Fibroblast of skin of back (primary cell): ENCODE measurements at places on chromosomes 1 and 21.

GRCh38 chr1:66166753-66167152 is 367.2 kb upstream of the SGIP1 start:
- DNase-seq, result no peak

- DNase-seq, result no peak
These were observed 812.3 kb downstream of the PLA2G4A start for GRCh38 chr1:187641015-187641414.

- DNase-seq, result no peak
These were observed 18.9 kb downstream of the VN1R5 start for GRCh38 chr1:247274605-247275256.

DNA sequence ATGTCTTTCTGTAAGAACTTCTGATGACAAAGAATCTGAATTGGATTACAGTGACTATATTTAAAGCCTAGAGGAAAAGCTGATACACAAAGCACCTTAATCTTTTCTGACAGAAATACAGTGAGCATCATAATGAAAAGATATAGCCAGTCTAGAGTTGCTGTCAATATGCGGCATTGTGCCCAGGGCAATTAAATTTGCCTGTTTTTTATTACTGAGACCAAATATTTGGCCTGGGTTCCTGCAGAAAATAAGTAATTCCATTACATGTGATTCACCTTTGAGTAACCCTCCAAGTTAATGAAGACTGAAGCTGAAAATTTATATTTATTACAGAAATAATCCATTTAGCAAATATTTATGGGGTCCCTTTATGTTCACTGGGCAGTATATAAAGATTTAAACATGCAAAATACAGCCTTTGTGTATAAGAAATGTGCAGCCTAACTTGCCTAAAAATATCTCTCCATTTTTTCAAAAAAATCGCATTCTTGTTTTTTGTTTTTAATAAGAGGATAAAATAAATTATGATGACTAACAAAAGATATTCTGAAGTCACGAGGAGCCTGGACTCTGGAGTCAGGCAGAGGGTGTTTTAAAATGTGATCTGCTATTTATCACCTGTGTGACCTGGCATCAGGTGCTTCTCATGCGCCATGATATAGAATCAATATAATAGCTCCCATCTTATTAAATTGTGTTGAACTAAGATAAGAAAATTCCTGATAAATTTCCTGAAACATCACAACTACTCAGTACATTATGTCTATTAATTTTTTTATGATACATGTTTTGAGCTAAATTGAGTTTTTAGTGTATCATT is 83.6 kb downstream of the SGIP1 start:
- DNase-seq, result no peak

DNA sequence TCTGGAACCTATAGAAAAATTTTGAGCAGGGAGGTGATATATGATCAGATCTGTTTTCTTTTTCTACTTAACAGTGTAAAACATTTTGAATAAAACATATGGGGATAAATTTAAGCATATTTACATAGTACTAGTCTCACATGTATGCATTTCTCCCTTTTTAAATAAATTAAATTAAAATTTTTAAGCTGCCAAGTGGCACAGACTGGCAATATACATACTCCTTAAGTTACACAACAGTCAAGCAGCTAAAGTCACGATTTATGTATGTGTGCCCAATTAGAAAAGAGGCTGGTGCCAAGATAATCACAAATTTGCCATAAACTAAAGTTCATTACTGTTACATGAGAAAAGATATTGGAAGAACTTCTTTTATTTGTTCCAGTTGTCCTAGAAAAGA is 532.0 kb downstream of the RWDD3 start:
- no peak for DNase-seq

DNA sequence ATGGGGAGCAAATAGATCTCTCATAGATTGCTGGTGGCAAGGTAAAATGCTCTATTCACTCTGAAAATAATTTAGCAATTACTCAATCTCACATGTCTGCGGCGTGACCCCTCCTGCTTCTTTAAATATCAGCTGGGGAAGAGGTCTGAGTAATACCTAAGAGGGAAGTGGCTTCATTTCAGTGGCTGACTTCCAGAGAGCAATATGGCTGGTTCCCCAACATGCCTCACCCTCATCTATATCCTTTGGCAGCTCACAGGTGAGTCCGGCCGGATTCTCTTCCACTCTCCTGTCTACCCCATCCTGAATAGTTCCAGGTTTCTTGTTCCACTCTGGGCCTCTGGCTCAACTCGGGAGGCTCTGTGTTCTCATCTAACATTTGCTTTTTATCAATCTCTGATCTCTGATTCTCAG is at the start of gene SLAMF7:
Gene SLAMF7, plus strand, starts transcription at position 150 of the 414 bp plus-strand sequence. Its CDS starts 55 bp downstream, at position 205.
- DNase-seq, result no peak

GRCh38 chr1:24897263-24898151 is 32.6 kb downstream of the RUNX3 start:
- no peak for DNase-seq

DNA sequence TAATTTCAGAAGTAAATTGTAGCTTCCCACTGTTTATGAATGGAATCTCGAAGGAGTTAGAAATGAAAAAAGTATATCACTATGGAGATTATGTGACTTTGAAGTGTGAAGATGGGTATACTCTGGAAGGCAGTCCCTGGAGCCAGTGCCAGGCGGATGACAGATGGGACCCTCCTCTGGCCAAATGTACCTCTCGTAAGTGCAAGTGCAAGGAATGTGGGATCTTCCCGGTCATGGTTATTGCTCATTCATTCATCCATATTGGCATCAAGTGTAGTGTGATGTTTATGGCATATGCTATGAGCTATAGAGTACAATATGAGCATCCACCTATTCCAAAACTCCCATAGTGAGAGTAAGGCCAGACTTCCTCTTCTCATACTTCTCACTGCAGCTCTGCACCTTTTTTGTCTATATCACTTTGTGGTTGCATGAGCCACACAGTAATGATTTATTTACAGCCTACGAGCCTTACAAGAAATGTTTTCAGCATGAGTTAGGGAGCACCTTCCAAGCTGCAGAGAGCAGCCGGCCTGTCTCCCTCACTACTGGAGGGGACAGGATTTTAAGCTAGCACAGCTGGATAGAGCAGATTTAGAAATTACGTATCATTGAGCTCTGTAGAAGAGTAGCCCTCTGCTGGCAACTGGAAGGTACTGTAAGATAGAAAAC is 24.9 kb upstream of the CR1L start:
- DNase-seq, result peak; percentile 43

GRCh38 chr1:91645031-91645430 is 144.4 kb downstream of the CDC7 start:
- peak; percentile 36 for DNase-seq

GRCh38 chr1:246035060-246035541 is 472.0 kb downstream of the SMYD3 start:
- DNase-seq, result no peak

GRCh38 chr1:9882296-9882944 is 27.6 kb downstream of the CTNNBIP1 start:
- DNase-seq, result no peak

- DNase-seq, result no peak
These were observed 45.6 kb downstream of the ABCG1 start for GRCh38 chr21:42264245-42265195.

GRCh38 chr1:145690587-145691558 is 16.3 kb downstream of the PDZK1 start:
- peak; percentile 85 for DNase-seq

DNA sequence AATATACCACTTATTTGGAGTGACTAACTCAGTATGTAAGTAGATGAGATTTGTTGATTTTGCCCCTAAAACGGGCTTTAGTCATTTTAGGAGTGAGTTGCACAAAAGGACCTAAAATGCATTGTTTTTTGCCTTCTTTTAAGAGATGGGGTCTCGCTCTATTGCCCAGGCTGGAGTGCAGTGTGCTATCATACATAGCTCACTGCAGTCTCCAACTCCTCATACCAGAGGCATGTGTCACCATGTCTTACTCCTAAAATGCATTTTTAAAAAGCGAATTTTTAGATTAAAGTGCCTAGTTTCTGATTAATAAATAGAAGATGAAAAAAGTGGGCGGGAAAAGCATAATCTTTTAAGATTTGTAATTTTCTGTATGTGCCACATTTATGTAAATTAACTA is 11.5 kb upstream of the NEXN start:
- peak; percentile 76 for DNase-seq

DNA sequence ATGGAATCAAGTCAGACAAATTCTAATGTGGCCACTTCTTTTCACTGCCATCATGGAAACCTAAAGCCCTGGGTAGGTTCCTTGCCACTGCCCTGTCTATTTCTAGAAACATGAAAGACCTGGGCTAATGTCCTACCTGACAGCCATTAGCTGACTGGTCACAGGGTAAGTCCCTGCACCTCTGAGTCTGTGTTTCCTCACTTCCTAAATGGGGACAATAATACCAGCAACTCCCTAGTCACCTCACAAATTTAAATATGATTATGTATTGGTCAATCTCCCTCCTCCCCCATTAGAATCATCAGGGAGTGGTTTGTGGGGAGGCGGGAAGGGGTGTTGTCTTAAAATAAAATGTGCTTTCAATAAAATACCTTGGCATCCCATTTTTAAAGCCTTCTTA is 2.2 kb downstream of the CREG1 start:
- no peak for DNase-seq

- DNase-seq, result peak; percentile 87
These were observed 8.8 kb downstream of the TSEN15 start for GRCh38 chr1:184060316-184060715.

GRCh38 chr1:11338284-11338924 is 65.4 kb downstream of the UBIAD1 start:
- DNase-seq, result no peak

DNA sequence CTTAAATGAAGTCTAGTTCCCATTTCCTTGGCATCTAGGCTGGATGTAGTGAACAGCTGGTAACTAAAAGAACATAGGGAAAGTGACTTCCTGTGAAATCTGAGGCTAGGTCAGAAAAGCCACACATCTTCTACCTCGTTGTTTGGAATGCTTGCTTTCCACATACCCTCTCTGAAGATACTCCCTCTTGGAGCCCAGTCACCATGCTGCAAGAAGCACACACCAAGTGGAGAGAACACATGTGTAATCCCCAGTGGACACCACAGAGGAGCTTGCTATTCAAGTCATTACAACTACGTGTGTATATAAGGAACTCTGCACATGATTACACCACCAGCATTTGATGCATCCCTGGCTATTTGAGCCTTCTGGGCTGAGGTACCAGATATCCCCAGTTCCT is 125.9 kb downstream of the RGS21 start:
- peak; percentile 18 for DNase-seq

DNA sequence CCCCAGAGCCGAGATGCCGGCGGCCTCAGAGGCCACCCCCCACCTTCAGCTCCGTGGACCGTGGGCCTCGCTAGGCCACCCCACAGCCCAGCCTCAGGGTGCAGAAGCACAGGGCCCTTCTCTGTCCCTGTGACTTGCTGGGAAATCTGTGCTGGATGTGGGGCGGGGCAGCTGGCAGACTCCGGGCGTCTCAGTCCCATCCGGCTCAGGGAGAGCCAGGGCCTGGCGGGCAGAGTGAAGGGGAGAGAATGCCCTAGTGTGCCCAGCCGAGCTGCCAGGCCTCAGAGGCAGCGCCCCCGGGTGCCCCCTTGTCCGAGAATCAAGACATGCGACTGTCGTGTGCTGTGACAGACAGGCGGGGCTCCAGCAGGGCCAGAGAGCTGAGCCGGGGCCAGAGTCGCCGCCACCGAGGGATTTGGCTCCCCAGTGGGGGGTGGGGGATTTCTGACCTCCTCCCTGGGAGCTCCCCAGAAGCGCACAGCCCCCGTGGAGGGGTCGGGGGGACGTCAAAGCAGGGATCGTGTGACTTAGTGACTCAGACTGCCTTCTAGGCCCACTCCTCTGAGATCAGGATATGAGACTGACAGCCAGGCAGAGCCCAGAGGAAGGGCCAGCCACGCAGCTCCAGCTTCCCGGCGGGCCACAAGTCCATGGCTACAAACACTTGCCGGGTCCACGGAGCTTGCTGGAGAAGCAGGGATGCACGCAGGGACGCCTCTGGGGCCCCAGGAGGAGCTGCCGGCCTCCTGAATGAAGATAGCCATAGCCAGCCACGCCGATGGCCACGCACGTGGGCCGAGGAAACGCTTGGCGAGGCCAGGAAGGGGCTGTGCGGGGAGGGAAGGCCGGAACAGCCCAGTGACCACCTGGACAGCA is 11.9 kb downstream of the COL6A1 start:
- DNase-seq, result no peak

DNA sequence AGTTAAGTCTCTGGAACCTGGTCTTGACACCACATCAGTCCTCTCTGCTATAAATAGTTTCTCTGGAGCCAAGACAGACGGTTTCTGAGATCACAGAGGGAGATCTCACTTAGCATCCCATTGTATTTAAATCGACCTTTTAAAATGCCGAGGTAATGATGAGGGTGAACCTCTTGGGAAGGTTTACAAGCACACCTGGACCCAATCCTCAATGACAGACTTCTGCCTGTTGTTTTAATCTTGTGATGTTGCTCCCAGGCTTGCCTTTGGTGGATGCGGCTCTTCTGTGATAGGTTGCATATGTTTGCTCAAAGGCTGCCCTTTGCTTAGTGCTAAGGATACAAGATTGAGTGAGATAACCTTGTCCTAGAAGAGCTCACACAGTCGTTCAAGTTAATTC is 104.6 kb upstream of the L1TD1 start:
- no peak for DNase-seq

DNA sequence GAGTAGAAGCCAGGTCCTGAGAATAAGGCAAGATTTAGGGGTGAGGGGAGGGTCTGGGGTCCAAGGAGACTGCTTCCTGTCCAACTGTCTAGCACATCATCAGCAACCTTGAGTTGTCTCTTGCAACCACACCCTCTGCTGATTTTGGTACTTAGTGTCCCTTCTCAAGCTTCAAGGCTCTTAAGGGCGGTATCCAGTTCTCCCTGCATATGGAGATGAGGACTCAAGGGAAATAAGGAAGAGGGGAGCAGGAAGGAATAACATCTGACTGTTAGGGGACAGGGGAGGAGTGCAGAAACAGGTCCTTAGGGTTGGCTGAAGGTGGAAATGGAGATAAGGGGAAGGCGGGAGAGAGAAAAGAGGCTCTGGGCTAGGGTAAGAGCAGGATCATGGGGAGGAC is 12.3 kb downstream of the MYOG start:
- DNase-seq, result no peak

DNA sequence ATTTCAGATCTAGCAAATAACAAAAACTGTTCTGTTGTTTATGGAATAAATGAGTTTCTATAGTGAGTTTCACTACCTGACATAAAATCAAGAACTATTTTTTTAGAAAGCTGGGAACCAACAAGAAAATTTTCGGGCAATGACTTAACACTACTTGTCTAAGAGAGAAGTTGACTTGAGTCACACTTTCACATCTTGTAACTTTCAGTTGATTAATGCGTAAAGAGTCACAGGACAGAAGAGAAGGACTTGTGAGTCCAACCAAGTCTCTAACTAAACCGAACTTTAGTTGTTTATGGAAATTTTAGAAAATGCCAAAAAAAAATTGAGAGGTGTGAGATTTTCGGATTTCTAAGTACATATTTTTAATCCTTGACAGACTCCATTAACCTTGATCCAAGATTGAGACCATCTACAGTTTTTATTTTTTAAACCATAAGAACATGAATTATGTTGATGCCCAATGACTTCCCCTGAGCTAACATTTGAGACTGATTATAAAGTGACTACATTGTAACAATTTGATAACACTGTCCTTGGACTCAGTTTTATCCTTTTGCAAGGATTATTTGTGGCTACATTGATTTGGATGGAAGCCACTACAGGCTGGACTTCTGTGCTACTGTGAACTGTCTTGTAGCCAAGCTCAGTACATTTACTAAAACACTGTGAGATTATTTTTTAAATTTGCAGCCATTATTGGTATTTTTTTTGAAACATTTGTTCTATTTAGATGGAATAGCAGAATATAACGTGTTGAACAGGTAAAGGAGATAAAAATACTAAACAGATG is 284.0 kb downstream of the PTPRC start:
- DNase-seq, result no peak
